ENCODE measurements at places on chromosomes 2 and 18.

DNA sequence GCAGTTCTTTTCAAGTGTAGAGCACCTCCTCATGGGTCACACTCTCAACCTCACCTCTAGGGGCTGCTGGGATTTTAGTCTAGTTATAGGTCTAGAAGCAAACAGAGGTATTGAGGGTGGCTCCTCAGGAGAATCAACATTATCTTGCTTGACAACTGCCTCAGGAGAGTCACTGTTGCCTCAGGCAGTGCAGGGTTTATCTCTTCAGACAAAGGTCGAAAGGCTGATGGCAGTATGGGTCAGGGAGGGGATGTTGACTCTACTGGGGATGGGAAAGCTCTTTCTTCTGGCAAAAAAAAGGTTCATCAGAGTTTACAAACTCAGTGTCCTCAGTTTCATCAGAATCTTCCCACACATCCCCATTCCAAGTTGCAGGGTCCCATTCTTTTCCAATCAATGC lies 24.0 kb downstream of the DTNA start:
- no peak for DNase-seq

GRCh38 chr2:193556766-193557470 lies 1362.2 kb upstream of the TMEFF2 start:
- DNase-seq: no peak

DNA sequence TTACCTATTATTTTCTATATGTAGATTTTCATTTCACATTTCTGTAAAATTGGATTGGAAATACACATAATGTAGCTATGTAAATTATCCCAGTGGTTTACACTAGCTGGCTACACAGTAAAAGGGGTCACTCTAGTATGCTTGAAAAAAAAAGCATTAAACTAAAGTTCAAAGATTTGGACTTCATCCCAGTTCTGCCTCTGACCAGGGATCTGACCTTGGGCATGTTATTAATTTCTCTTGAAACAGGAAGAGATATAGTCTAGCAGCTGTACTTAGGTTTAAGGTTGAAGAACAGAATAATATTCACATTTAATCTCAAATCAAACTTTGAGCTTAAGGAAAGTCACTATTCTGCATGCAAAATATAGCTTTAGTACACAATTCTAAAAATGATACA lies 64.5 kb upstream of the RPE start:
- DNase-seq: no peak

DNA sequence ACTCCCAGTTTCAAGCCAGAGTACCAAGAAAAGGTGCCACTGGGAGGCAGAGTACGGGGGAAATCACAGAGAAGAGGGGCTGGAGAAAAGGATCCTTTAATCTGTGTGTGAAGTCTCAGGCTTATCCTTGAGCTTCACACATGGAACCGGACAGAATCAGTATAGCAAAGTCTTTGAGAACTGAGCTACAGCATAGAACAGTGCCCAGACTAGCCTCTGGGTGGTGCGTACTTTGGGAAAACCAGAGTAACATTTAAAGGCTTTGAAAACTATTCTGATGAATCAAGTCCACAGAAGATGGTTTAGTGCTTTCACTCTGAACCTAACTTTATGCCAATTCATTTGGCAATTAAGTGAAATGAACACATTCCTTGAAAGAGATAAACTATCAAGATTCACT lies 83.1 kb downstream of the BABAM2 start:
- DNase-seq: no peak

GRCh38 chr2:44716131-44716530 lies 225.4 kb upstream of the SIX3 start:
- no peak for DNase-seq

GRCh38 chr2:237209885-237210284 lies 124.2 kb downstream of the COPS8 start:
- DNase-seq: no peak

DNA sequence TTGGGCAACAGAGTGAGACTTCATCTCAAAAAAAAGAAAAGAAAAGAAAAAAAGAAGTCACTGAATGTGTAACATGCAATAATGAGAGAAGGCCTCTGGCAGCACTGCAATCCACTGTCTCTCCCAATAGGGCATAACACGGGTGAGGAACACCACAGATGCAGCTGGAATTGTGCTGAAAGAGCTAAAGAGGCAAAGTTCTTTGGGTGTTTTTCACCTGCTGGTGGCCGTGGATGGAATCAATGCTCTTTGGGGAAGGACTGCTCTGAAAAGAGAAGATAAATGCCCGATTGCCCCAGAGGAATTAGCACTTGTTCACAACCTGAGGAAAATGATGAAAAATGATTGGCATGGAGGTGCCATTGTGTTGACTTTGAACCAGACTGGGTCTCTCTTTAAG lies 31.0 kb upstream of the CYBRD1 start:
- DNase-seq: no peak

DNA sequence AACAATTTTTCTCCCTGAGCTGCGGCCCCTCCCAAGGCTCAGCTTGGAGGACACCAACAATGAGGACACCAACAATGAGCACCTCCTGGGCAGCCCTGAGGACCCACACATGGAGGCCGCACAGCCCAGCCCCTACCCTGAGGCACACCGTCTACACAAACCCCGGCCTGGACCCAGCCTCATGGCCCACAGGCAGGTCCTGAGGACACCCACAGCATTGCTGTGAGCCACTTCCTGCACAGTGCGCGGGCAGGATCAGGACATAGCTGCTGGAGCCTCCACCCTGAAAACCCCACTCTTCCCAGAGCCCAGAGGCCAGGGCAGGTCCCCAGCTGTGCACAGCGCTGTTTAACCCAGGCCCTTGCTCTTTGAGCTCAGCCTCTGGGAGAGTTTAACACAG lies 194.3 kb downstream of the RTP5 start:
- DNase-seq: no peak

DNA sequence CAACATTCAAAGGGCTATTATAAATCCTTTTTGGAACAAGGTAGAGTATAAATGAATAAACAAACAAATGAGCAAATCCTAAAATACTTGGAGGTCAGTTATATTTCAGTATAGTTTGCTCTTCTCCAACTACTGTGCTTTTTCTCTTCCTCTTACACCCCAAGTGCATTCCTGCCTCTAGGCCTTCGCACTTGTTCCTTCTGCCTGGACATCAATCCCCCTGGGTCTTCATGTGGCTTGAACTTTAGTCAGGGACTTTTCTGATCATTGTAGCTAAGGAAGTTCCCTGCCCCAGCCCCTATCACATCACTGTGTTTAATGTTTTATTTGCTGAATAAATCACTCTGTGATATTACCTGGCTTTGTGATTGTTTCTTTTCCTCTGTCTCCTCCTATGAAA lies 418.2 kb upstream of the HNRNPA3 start:
- DNase-seq: no peak

DNA sequence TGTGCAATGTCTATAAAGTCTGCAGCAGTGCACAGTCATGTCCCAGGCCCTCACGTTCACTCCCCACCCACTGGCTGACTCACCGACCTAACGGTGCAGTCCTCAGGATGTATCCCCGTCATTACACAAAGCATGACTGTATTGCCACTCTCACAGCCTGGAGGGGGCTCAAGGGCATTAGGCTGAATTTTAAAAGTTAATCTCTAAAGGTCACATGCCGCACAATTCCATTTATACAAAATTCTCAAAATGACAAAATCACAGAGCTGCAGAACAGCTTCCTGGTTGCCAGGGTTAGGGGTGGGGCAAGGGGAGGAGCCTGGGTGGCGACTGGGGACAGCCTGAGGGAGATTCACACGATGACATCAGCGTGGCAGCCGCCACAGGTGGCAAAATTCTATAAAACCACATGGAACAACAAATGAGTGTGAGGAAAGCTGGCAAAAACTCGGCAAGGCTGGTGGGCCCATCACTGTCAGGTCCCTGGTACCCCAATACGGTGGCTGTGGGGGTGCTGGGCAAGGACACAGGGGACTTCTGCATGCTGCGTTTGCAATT lies 97.6 kb downstream of the NDUFA10 start:
- peak; percentile 64 for DNase-seq

GRCh38 chr2:138615257-138615656 lies 113.7 kb downstream of the SPOPL start:
- DNase-seq: peak; percentile 4

All from hepatic stellate cell (primary cell).